ENCODE measurements at places on chromosomes 1 and 21.

- peak; percentile 32 for DNase-seq
Measured at GRCh38 chr1:10149231-10149630, 61.1 kb upstream of the KIF1B start.

GRCh38 chr1:25182629-25183028 is 49.7 kb downstream of the SYF2 start:
- DNase-seq, result peak; percentile 25

GRCh38 chr1:243716906-243717305 is 133.1 kb downstream of the AKT3 start:
- DNase-seq, result peak; percentile 29

- no peak for DNase-seq
Measured at GRCh38 chr1:79874289-79874688, 867.8 kb upstream of the ADGRL4 start.

GRCh38 chr1:227789084-227790033 is 26.1 kb upstream of the PRSS38 start:
- peak; percentile 37 for DNase-seq

GRCh38 chr1:2783435-2784397 is 17.8 kb downstream of the TTC34 start:
- DNase-seq, result no peak

- no peak for DNase-seq
Measured at GRCh38 chr1:164498792-164499191, 60.2 kb upstream of the PBX1 start.

DNA sequence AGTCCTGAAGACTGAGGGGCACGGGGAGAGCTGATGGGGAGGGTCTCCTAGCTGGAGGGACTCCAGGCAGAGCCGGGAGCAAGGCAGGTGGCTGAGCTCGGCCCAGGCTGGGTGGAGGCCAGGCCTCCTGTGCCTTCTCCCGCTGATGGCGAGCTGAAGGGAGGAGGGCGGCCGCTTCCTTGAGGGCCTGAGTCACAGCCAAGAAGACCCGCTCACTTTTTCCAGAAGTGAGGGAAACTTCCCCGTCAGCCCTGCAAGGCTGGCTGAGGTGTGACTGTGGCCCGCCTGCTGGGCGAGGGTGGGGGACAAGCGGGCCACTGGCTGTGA is 1.7 kb upstream of the VWA1 start:
- no peak for DNase-seq

DNA sequence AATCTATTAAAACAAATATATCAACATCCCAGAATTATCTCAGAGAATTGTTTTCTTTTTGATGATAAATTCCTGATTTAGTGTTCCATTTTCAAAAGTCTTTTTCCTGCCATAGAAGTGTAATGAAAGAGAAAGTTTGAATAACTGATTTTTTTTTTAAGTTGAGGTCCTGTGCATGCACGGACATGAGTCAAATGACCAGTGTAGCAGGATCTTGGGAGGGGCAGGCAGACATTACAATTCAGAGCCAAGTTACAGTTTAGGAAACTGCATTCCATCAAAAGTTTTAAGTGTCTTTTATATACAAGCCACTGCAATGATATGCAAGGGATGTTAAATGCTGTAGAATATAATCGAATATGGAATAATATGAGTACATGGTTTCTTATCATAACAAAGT is 227.5 kb downstream of the HMCN1 start:
- DNase-seq, result peak; percentile 59

DNA sequence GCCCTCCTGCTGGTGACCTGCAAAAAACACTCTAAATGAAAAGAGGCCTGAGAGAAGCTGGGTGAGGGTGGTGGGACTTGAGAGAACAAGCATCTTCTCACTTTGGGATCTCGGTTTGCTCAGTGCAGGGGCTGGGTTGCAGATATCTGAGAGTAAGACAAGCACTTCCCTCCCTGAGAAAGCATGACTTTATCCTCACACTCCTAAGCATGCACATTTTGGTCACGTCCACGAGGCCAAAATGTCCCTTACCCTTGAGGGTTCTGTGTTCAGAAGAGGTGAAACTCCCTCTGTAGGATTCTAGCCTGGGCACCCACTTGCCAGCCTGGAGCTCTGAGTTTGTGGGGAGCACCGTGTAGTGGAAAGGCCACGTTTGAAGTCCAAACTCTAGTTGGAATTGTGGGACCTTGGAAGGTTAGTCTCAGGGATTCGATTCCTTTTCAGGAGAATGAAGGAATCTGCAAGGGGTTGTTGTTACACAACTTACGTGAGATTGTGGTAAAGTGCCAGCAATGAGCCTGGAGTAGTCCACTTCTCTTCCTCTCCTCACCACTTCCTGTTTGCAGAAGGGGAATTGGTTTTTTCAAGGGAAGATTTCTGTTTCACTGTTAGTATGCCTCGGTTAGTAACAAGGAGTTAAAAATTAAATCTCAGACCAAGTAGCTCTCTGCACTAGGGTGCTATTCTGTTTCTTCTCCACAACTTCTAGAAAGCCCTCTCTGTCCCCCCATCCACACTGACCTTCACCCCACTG is 3.0 kb downstream of the FCAMR start:
- no peak for DNase-seq

GRCh38 chr1:52511851-52512615 is 40.9 kb downstream of the TUT4 start:
- no peak for DNase-seq

DNA sequence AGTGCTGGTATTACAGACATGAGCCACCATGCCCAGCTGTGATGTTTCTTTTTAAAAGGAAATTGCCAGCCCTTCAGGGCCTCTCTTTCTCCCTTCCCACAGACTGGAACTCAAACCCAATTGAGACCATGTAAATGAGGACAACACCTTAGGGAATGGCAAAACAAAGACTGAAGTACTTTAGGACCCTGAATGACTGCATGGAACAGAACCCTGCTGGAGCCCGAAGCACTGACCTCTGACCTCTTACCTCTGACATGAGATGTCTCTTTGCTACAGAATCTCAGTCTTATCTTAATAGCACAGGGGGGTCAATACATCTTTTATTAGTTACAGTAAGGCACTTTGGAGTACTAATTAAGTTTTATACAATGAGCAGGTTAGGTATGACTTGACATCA is 15.5 kb upstream of the DR1 start:
- no peak for DNase-seq

- DNase-seq, result no peak
Measured at GRCh38 chr1:200919386-200919785, 24.7 kb downstream of the INAVA start.

- DNase-seq, result no peak
Measured at GRCh38 chr1:37469386-37469785, 5.0 kb upstream of the ZC3H12A start.

GRCh38 chr1:66243548-66244130 is 290.3 kb upstream of the SGIP1 start:
- no peak for DNase-seq

DNA sequence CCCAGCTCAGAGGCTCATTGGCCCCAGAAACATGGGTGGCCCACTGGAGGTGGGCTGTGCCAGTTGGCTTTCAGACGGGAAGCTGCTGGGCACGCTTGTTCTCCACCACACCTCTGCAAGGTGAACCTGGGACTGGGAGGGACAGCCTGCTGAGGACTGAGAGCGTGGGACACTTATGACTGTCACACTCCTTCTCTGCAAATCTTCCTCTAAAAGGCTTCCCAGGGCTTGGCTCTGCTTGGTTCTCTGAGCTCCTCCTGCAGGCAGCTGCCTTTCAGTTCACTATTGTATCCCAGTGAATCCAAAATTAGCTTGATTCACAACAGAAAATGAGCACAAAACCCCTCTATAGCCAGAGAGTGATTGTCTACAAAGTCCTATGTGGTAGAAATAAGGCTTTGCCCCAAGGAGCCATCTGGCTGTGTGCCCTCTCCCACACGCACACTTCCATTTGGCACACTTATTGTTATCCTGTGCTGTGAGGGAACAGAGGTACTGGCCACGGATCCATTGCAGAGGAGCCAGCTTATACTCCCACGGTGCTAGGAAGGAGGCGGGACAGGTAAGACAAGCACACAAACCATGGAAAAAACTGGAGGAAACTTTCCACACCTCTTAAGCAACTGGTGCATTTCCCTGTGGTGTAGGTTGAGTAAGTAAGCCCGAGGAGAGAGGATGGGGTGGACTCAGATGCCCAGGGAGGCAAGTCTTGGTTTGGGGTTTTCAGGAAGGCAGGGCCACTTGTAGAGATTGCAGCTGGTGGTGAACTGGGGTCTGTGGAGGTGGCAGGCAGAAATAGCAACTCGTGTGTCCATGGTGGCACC is 18.9 kb upstream of the BTG2 start:
- DNase-seq, result no peak

- DNase-seq, result no peak
Measured at GRCh38 chr1:59384443-59384842, 87.5 kb downstream of the FGGY start.

- no peak for DNase-seq
Measured at GRCh38 chr1:234327577-234328164, 45.6 kb upstream of the COA6 start.

DNA sequence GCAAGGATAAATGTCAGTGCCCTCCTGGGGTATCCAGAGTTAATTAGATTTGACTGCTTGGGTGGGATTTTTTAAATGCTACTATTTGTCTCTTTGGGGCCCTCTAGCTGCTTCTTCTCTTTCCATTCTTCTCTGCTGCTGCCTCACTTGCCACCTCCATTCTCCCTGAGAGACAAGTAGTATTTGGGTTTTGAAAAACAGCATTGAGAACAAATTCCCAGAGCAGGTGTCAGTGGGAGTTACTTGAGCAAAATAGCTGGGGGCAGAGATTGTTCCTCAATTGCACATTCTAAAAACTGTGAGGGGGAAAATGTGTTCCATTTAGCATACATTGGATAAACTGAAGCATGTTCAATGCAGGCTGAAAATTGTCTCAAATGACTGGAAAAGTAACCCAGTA is 286.5 kb downstream of the CACNA1E start:
- no peak for DNase-seq

DNA sequence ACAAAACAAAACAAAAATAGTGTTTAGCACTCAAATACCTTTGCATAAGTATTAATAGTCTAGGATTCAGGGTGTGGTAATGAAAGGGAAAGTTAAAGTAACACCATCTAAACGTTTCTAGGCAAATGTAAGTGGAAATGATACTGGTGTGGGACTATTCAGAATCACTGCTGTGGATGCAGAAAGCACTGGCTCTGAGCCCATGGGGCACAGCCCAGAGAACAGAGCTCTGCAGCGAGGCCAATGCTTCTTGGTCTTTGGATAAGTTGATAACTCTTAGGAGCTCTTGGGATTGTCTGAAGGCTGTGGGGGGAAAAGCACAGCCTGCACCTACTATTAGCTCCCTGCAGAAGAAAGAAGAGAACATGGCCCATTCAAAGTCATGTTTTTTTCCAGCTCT is 21.4 kb upstream of the DNM3 start:
- DNase-seq, result no peak

All from adipocyte (in vitro differentiated cells).